ENCODE measurements at places on chromosomes 7 and 10.

- DNase-seq: no peak
These were observed 89.4 kb downstream of the CTNNA3 start for GRCh38 chr10:67606572-67606971.

- no peak for DNase-seq
These were observed 3.0 kb downstream of the NUP42 start for GRCh38 chr7:23184709-23185359.

GRCh38 chr7:127391591-127392181, 822 bp downstream of the ZNF800 start:
- DNase-seq: no peak

- DNase-seq: no peak
These were observed 66.0 kb upstream of the DUSP5 start for GRCh38 chr10:110431659-110432058.

DNA sequence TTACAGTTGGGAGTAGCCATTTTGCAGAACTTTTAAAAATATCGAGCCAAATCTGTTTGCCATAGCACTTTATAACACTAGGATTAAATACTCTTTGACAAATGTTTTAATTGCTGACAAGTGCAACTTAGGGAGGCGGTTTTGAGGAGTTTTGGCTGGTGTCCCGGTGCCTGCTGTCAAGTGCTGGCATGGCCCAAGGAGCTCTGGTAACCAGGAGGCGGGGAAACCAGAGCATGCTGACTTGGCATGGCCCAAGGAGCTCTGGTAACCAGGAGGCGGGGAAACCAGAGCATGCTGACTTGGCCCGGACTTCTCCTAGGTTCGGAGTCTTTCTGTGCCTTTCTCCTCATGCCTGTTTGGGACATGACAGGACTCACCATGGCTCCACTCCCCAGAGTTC, 30.8 kb upstream of the ZNF32 start:
- no peak for DNase-seq

DNA sequence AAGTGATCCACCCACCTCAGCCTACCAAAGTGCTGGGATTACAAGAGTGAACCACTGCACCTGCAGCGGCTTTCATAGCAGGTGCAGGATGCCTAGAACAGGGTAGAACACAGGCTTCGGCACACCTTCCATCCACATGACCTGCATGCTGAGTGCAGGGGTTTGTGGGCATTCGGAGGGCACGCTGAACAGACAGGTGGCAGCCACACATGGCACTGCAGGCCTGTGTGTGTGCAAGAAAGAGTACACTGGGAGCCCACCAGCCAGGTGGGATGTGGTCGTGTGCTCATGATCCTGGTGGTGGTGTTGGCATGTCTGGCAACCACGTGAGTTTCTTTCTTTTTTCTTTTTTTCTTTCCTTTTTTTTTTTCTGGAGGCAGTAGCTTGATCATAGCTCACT, 38.4 kb downstream of the GRID2IP start:
- DNase-seq: no peak

DNA sequence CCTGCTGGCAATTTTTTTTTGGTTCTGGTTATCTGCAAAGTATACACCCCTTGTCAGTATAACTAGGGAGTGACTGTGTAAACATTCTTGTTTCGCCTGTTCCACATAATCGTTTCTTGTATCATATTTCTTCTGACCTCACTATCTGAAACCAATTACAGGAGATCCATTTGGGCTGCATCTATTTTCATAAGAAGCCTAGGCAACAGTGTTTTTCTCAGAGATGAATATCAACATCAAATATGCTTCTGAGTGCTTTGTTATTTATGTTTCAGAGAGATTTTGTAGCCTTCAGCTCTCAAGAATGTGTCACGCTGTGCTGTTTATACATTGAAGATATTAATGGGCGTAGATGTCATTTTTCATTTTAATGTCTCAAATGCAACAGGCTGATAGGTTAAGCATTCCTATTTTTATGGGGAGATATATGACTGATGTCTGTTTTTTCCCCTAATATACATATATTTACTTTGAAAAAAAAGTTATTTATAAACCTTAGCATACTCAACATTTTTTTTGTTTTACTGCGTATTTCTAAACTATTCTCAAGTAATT, 115.5 kb downstream of the FOXP2 start:
- DNase-seq: no peak

GRCh38 chr10:33706191-33706590, 371.7 kb upstream of the NRP1 start:
- no peak for DNase-seq

GRCh38 chr10:11553773-11554381, 57.6 kb downstream of the USP6NL start:
- no peak for DNase-seq
